HS-27A (cell line): ENCODE measurements at places on chromosomes 12 and 14.

DNA sequence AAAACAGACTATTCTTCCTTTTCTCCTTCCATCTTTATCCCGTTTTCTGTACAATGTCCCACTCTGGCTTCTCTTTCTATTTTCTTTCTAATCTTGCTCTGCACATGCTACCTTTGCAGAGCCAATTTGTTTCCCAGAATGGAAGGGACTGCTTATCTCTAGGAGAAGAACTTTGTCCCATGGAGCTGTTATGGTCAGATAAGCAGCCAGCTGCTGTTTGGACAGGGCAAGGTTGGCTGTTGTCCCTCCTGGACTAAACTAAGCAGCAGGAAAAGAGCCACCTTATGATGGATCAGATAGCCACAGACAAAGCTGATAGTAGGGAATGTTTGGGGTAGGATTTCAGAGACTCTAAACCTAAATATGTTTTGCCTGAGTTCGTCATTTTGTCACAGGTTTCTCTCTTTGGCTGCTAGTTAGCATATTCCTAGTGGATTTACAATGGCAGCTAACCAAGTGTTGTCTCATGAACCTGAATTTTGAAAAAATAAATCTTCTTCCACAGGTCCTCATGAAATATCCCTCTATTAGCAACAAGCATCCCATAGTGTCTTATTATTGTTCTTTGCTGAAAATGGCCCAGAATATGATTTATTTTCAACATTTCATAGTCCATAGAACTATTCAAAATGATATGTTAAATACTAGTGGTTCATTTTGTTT is 262.8 kb downstream of the SLC16A7 start:
- DNase-seq, result no peak

DNA sequence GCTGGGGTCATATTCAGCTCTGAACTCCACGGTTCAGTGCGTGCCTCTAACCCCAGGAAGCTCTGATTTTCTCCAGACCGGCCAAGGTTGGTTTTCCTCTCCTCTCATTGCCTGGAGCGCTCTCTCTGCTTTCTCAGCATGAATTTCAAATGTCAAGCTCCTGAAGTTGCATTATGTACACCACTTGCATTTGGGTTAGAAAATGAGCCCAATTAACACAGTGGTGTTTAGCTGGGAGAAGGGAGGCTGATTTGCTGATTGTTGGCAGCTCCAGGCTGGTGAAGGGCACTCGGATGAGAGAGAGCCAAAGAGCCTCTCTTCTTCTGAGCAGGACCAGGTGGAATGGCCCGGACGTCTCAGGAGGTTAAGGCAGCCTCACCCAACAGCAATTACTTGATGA is 570.9 kb downstream of the VRK1 start:
- no peak for DNase-seq

- no peak for DNase-seq
These were observed 61.3 kb downstream of the TRAF3 start for GRCh38 chr14:102838501-102838900.

GRCh38 chr12:52724384-52724783 is 21.1 kb upstream of the KRT77 start:
- DNase-seq, result no peak

DNA sequence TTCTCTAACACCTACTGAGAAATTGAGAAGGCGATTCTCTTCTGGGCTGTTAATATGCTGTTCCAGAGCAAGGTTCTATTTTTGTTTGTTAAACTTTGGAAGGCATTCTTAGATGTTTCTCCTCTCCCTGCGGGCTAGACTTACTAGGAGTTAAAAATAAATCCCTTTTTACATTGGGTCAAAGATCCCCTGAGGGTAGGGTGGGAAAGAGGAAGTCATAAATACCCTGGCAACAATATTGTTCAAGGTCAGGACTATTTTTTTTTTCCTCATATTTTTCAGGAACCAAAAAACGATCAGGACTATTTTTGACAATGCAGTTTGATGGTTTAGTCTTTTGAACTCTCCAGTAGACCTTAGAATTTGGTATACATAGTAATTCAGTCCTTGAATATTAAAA is 12.0 kb upstream of the SLC2A14 start:
- DNase-seq, result no peak

- no peak for DNase-seq
These were observed 156.8 kb downstream of the GLT1D1 start for GRCh38 chr12:129009833-129010622.

- DNase-seq, result no peak
These were observed 11.2 kb downstream of the POLE start for GRCh38 chr12:132675757-132676432.

GRCh38 chr14:61527325-61528100 is 167.8 kb upstream of the HIF1A start:
- no peak for DNase-seq

DNA sequence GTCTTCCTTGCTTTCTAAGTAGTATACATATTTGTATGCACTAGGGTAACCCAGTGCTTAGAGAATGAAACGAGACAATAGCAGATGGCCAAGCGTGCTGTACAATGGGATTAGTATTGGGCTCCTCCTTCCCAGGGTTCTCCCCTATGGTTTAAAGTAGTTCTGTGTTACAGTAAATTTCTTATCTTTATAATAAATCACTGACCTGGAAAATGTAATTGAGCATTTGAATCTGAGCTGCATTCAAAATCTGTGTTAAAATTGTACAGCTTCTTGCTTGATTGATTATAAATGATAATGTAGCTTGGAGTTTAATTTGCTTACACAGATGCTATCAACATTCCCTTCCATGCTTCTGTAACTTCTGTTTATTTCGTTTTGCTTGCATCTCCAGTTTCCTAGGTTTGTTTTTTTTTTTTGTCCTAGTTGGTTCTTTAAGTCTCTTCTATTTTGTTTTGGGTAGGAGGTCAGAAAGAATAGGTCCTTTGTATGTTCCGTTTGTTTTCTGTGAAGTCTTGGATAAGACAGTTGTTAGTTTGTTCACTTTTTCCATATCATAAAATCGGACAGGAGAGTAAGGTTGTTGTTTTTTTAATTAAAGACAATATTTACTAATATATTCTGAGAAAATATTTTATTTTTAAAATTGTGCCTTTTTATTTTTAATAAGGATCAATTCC is 171.2 kb downstream of the ERC1 start:
- DNase-seq, result no peak

- DNase-seq, result no peak
These were observed 26.3 kb downstream of the KRT18 start for GRCh38 chr12:52975204-52975603.

GRCh38 chr12:45909041-45909713 is 81.2 kb downstream of the SCAF11 start:
- no peak for DNase-seq

- DNase-seq, result no peak
These were observed 73.0 kb downstream of the PTPN21 start for GRCh38 chr14:88481794-88482193.

GRCh38 chr12:968545-968944 is 19.1 kb upstream of the RAD52 start:
- no peak for DNase-seq

DNA sequence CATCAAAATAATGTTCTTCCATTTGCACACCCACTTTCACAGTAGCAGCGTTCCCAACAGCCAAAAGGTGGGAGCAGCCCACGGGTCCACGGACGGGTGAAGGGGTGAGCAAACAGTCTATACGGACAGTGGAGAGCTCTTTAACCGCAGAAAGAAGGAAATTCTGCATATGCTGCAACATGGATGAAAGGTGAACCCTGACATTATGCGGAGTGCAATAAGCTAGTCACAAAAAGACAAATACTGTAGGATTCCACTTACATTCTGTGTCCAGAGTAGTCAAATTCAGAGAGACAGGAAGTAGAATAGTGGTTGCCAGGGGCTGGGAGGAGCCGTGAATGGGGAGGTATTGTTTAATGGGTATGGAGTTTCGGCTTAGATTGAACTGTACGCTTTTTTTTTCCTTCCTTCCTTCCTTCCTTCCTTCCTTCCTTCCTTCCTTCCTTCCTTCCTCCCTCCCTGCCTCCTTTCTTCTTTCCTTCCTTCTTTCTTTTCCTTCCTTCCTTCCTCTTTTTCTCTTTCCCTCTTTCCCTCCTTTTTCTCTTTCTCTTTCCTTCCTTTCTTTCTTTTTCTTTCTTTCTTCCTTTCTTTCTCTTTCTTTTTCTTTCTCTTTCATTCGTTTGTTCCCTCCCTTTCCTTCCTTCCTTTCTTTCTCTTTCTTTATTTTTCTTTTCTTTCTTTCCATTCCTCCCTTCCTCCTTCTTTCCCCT is 15.8 kb upstream of the ANKRD9 start:
- DNase-seq, result peak; percentile 29

DNA sequence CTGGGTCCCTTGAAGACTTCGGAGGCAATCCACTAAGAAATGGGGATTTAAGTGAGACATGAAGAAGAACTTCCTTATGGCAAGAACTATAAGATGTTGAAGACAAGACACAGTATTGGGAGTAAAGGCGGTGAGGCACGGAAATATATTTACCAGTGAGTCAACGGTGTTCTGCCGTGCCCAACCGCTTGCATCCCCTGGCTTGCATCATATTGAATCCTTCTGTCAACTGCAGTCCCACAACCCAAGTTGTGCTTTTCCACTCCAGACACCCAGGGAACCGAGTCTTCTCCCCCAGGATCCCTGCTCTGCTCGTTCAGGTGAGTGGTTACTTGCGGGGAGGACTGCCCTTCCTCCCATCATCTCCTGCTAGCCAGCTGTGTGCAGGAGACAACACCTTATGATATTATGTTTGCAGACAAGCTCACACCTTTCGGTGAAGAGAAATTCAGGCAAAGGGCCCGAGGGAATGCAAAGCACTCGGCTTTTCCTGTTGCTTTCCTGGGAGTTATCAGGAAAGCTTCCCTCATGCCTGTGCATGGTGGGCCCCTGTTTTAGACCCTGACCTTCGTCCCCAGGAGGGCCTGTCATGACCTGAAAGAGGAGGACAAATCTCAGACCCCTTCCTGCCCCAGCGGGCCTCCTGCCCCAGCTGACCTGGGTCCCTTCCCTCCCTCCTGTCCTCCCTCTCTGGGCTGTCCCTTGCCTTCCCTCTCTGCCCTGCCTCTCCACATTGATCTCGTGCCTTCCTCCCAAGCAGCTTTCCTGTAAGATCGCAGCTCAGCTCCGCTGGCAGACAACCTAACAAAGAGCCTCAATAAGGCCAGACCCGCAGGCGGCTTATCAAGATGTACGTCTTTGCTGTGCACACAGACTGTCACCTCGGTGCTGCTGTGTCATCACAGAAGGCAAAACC is 4.3 kb upstream of the LRTM2 start:
- DNase-seq, result no peak

DNA sequence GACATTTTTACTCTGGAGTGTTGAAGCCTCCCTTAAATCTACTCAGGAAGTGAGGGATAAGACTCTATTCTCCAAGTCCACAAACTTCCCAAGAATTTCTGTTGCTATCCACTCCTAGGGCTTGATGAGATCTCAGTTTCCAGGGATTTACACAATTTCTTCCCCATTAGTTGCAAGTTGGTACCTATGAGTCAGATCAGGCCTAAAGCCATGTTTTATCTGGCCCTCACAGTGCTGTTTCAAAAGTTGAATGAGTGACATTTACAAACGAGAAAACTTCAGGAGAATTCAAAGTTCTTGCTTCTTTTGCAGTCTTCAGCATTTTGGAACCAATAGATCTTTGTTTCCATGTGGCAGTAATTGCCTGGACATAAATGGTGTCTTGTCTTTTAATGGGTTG is 156.4 kb upstream of the SYT10 start:
- no peak for DNase-seq

- DNase-seq, result no peak
These were observed 36.7 kb upstream of the C14orf132 start for GRCh38 chr14:96002498-96002884.

DNA sequence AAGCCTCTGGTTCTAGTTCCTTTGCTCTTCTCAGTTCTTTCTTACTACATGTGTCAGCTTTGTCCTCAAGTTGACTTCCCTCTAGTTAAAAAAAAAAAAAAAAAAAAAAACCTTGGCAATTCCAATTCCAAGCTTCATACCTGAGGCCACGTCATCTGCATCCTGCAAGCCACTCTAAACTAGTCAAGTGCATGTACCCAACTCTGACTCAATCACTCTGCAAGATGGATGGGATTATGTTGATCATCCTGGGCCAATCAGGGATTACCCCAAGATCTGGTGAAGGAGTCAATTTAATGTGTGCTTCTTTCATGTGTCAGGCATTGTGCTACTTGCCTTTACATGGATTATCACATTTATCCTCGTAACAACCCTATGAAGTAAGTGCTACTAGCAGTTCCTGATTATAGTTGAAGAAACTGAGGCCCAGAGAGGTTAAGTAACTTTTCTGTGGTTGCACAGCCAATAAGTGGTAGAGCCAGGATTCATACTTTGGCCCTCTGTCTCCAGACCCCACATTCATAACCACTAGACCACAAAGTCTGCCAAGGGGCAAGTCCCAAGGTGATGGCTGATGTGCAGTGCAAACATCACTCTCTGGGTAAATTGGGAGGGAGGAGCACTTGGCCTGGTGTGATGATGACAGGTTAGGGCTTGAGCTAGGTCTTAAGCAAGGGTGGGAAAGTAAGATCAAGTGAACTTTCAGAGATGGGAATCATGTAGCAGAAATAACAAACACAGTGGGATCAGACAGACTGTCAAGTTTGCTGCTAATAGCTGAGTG is 17.3 kb upstream of the CCND2 start:
- DNase-seq, result no peak

DNA sequence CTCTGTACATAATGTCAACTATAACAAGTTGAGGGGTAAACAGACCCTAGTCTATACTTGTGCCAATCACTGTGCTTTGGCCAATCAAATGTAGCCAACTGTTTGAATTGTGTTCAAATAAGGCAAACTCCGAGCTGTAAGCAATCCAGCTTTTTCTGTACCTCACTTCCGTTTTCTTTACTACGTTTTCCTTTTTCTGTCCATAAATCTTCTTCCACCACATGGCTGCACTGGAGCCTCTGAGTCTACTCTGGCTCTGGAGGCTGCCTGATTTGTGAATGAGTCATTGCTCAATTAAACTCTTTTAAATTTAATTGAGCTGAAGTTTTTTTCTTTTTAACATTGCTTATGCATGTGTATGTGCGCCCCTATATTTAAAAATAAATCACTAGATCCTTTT is 29.7 kb downstream of the CLEC1A start:
- DNase-seq, result no peak
